ENCODE measurements at places on chromosomes 3 and 15.

GRCh38 chr3:46312991-46313390, 40.9 kb upstream of the CCR2 start:
- no peak for DNase-seq

- no peak for DNase-seq
Observed at GRCh38 chr3:143421556-143421955, 302.0 kb downstream of the CHST2 start.

- no peak for DNase-seq
Observed at GRCh38 chr3:60609446-60609845, 641.8 kb downstream of the FHIT start.

DNA sequence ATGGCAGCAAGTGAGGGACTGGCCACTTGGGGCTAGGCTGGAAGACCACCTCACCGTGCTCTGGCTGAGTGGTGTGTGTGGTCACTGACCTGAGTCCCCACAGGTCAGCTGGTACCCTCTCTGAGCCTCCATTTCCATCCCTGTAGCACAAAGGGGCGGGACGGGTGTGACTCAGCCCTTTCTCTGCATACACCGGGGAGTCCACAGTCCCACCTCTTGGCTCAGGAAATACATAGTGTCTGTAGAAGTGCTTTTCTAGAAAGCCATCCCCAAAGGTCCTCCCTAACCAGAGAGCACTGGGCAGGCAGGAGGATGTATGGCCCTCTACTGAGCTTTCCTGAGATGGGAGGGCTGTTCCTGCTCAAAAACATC, 27.2 kb downstream of the WNT7A start:
- no peak for DNase-seq

DNA sequence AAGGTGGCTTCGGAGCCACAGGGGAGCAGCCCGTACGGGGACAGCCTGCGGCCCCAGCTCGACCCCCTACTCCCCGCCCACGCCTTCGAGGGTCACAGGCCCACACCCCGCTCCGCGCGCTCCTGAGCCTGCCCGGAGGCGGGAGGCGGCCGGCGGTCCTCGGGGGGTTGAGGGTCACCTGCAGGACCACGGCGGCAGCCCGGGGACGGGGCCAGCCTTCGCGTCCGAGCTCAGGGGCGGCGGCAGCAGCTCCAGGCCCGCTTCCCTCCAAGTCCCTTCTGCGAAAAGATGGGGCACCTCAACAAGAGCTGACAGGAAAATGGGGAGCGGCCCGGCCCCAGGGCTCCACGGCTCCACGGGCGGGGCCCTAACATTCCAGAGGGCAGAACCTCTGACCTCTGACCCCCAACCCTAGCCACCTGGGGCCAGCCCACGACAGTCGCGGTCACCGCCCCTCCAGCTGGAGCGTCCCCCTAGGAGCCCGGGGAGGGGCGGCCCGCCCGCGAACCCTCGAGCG, 428 bp downstream of the LYSMD4 start:
- DNase-seq = no peak

DNA sequence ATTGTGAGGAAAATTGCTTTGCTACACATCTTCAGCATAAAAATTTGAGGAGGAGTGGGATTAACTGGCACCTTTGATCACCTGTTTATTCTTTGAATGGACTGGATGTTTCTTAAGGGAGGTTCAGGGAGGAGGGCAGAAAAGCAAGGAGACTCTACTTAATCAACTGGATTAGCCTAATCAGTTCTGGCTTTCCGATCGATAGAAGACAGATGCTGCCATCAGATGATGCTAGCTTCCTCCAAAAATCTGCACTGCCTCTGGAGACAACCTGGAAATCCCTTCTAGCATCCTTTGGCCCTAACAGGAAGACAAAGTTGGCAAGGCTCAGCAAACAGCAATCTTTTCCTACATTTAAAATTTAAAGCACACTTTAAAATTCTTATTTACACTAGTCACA, 197.8 kb downstream of the EBLN2 start:
- DNase-seq = no peak

GRCh38 chr3:52892625-52893311, 4.6 kb downstream of the STIMATE start:
- DNase-seq = no peak

- DNase-seq = no peak
Observed at GRCh38 chr3:133007601-133008000, 30.6 kb upstream of the TMEM108 start.

All from stimulated activated CD4-positive, alpha-beta T cell treated with anti-CD3 and anti-CD28 coated beads, TNF-alpha, amount 100 ng/mL, for 48 hours (primary cell).